Stimulated activated CD4-positive, alpha-beta T cell treated with anti-CD3 and anti-CD28 coated beads, Interleukin-1b, Interleukin-23, amount 100 ng/mL, for 1 hour (primary cell): ENCODE measurements at places on chromosomes 2 and 18.

DNA sequence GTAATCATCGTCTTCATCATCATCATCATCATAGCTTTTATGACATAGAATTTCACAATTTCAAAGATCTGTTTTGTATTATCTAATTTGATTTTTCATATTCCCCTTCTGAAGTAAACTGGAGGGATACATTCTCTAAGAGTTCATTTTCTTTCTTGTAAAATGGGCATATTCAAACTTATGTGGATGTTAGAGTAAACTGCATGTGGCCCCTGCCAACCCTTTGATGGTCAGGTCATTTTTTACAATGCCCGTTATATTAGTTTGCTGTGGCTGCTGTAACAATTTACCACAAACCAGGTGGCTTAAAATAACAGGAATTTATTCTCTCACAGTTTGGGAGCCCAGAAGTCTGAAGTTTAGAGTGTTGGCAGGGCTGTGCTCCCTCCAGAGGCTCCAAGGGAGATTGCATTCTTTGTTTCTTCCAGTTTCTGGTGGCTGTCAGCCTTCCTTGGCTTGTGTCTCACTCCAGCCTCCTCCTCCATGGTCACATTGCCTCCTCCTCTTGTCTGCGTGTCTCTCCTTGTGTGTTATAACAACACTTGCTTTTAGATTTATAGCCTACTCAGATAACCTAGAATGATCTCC, 127.5 kb upstream of the MMADHC start:
- DNase-seq = no peak

- DNase-seq = no peak
These were observed 83.2 kb downstream of the CD8B2 start for GRCh38 chr2:106570316-106570715.

GRCh38 chr2:240250150-240250984, 109.9 kb upstream of the OTOS start:
- no peak for DNase-seq

- DNase-seq = no peak
These were observed 218.2 kb downstream of the RAD51AP2 start for GRCh38 chr2:17299891-17300540.

GRCh38 chr18:63119647-63120046, 199.9 kb downstream of the BCL2 start:
- DNase-seq = no peak
